Naive thymus-derived CD4-positive, alpha-beta T cell (primary cell): ENCODE measurements at places on chromosomes 1 and 21.

DNA sequence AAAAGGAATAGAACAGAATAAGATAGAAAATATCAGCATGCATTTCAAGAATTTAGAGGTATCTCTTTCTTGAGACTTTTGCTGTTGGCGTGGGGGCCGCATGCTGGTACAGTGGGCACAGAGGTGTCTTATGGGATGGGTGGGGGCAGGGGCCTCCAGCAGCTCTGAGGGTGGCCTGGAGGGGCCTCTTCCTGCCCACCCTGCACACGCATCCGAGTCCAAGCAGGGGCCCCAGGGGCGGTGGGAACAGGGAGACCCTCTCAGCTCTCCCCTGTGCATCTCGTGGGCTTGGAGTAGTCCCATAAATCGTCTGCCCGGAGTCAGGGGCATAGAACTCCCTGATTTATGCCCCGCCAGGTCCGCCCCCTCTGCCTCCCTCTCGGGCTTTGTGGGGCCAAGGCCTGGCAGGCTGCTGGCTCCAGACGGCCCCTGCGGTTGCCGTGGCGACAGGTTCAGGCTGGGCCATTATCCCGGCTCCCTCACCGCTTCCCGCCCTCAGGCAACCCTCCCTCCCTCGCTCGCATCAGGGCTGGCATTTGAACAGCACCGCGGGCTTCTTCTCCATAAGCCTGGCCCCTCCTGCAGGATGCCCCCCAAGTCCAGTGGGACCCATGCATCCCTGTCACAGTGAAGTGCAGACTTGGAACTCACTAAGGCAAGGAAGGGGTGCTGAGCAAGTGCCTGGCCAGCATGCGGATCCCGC, 133.2 kb upstream of the ZBTB40 start:
- no peak for DNase-seq

- no peak for DNase-seq
Observed at GRCh38 chr1:54559771-54560231, 11.8 kb downstream of the ACOT11 start.

GRCh38 chr1:185821612-185822385, 87.6 kb downstream of the HMCN1 start:
- DNase-seq: no peak

DNA sequence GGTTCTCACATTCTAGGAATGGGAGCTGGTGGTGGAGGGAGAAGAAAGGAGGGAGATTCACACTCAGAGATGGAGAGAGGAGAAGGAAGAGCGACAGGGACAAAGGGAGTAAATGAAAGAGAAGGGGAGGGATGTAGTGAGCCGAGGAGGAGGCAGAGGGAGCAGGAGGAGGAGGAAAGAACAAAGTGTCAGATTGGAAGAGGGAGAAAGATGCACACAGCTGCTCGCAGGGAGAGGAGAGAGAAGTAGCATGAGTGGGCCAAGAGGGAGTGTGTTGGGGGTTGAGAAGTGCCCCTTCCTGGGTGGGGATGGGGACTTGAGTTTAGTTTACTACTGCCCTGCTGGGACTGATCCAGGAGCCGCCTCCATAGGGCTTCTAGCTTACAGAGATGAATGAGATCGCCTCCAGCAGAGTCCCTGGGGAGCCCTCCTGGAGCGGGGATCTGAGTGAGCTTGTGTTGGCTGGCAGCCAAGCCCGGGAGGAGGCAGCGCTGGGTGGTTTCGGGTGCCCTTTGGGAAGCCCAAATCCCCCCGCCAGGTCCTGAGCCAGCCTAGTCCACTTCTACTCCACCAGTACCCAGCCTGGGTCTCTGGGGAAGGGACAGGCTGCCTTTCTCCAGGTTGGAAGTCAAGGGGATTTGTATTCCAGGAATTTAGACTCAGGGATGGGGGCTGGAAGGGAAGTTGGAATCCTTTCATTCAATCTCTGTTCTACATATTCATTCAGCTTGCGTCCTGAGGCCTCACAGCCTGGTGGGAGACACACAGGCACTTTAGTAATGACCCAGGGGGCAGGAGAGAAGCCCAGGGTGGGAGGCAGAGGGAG, 20.9 kb downstream of the PTPRU start:
- DNase-seq: no peak

GRCh38 chr1:21299780-21300395, 9.6 kb upstream of the ECE1 start:
- DNase-seq: no peak

DNA sequence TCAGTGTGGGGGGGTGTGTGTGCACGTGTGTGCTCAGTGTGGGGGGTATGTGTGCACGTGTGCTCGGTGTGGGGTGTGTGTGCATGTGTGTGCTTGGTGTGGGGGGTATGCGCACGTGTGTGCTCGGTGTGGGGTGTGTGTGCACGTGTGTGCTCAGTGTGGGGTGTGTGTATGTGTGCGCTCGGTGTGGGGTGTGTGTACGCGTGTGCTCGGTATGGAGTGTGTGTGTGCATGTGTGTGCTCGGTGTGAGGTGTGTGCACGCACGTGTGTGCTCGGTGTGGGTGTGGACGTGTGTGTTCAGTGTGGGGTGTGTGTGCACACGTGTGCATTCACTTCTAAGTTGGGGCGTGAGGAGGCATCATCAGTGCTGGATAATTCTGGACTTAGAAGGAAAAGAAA, 77.9 kb downstream of the PRDM16 start:
- no peak for DNase-seq

DNA sequence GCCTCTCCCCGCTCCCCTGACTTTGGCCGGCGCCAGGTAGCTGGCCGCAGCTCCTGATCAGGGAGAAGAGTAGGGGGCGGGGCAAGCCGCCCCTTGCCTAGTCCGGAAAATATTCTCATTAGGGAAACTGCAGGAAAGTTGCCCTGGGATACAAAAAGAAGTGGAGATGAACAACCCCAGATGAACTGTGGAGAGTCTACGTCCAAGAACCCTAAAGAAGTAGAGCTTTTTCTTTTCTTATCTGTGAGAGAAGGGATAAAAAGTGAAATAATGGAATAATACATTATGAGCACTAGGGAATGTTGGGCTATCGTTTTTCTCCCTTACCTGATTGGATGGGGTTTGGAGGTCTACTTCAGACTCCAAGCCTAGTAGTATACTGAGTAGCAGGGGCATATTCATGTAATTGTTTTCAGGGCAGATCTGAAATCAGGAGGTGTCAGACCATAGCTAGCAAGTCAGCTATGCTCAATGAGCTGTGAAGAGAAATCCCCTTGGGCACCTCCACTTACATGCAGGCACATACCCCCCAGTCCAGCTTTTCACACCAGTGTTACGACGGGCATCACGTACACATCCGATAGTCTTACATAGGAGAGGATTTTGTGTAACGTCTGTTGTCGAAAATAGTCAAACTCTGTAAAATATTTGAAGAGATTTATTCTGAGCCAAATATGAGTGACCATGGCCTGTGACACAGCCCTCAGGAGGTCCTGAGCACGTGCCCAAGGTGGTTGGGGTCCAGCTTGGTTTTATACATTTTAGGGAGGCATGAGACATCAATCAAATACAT, 1.7 kb upstream of the DUSP10 start:
- no peak for DNase-seq

DNA sequence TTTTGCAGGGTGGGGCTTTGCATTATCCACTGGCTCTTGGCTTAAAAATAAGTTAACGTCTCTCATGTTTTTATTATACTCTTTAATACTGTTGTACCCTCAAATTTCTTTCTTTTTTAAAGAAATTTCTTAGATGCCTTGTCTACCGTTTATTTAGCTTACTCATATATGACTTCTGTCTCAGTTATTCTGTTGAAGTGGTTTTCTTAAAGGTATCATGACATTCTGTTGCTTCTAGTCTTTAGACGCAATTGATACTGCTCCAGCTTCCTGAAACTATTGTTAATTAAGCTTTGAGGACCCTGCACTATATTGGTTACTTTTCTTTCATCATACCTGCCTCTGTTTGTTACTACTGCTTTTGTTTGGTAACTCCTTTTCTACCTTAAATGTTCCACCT, 11.7 kb downstream of the PKN2 start:
- no peak for DNase-seq

DNA sequence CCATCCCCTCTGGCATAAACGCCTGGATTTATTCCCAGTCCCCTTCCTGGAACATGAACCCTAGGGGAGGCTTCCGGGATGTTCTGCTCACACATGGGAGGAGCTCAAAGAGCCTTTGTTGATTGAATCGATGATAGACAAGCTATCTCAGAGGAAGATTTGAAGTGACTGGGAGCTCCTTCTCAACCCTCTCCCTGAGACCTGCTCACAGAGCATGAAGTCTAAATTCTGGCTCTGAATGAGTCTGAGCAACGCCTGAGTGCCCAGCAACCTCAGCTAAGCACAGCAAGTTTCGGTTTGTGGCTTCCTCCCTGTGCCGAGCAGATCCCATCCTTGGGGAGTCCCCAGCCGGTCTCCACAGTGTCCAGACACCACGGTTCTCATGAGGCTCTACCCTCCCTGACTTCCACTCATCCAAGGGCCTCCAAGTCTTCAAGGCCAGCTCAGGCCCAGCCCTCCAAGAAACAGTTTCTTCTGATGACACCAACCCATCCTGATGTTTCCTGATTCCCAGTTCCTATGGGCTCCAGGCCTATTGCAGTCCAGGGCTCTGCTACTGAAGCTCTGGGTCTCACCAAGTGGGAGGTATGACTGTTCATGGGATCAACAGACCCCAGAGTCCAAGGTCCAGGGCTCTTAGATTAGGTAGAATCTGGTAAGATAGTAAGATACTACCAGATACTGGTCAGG, 190.8 kb downstream of the DYRK1A start:
- DNase-seq: no peak

- DNase-seq: no peak
Observed at GRCh38 chr1:156673387-156674121, 3.7 kb downstream of the NES start.

- no peak for DNase-seq
Observed at GRCh38 chr1:204670152-204670927, 15.2 kb downstream of the LRRN2 start.

GRCh38 chr1:153343040-153343681, 5.5 kb downstream of the PGLYRP4 start:
- no peak for DNase-seq
